RWPE1 (cell line): ENCODE measurements at places on chromosomes 3 and 15.

- no peak for DNase-seq
These were observed 163.1 kb upstream of the GALNT15 start for GRCh38 chr3:16011376-16011775.

DNA sequence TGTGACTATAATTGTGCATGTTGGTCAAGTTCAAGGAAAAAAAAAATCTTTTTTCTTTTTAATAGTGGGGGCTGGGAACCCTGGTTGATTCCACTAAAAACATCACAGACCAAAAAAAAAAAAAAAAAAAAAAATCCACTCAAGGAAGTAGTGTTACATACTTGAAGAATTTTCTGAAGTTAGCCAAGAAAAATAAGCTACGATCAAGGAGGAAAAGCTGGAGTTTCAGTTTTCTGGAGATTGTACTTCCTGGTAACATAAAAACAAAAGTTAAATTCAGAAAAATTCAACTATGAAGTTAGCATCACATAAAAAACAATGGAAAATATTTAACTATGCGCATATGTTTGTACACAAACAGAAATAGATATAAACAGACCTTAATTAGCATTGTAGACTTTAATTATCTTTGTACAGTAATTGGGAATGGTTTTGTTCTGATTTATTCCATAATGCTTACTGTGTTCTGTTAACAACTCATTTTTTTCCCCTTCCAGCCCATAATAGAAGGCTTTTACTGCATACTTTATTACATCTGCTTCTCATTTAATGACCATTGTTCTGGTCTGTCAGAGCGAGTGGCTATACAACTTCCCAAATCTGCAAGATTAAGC lies 194.3 kb downstream of the RORA start:
- no peak for DNase-seq

- DNase-seq: no peak
These were observed 77.2 kb downstream of the CD200R1L start for GRCh38 chr3:112769286-112769978.

DNA sequence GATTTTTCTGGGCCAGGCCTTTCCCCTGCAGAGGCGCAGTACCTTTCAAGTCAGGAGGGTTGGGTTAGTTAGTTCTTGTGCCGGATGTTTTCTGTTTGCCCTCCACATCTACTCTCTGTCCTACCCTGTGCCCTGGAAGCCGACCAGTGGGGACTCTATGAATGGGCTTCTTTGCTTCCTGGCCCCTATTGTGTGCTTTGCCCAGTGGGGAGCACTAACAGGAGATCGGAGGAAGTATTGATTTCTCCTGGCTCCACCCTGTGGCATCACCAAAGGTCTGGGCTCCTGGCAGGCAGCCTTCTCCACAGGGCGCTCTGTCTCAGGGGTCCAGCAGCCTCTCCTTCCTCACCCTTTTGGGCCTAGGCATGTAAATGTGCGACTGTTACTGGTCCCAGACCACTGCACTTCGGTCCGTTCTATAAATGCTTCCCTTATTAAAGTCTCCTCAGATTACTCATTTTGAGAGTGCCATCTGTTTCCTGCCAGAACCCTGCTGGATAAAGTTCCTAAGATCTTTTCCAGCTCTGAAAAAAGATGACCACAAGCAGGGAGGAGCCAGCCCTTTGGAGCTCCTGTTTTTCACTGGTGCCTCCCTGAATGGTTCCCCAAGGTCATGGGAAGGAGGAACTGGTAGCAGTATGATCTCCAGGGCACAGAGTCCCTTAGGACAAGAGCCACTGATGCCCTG lies 44.5 kb downstream of the CTDSPL start:
- DNase-seq: no peak

DNA sequence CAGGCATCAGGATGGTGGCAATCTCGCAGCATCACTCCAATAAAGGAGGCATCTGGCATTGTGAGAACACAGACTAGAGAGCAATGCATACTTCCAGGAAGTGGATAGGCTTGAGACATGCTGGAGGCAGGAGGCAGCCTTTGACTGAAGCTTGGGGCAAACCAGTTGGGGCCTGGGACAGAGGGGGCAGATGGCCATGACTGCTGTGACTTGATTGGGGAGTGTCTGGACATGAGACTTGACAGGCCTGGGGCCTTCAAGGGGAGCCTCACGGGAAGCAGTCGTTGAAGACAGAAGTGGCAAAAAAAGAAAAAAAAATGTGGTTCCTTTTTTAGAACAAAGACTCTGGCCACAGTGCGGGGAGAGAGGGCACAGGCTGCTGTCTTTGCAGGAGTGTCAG lies 44.7 kb upstream of the CHRNA7 start:
- no peak for DNase-seq

DNA sequence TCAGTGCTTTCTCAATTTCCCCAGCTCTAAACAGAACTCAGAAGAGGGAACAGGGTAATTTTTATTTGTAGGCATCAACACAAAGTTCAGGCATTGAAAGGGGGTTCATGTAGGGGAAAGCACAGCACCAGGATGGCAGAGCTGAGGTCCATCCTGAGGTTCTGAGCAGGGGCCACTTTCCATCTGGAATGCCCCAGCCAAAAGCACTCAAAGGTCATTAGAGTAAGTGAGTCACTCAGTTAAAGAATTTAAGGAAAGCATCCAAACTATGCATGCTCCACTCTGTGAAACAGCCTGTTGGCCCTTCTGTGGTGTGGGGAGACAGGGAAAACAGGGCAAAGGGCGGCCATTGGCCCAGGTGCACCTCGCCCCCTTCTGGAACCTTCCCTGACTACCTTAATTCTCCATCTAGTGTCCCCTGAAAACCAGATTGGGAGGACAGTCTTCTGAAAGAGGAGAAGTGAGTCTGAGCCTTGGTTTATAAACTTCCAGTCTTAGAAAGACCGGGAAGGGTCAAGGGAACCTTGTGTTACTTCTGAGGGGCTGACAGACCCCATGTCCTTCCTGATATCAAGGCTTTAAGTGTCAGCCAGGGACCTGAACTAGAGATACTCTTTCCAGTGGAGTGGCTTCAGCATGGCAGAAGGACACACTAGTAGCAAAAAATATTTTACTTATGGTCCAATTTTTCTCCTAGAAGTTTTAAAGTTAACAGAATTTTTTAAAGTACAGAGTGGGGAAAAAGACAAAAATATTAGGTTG lies 133.3 kb downstream of the MYLK start:
- peak; percentile 73 for DNase-seq

GRCh38 chr3:58490860-58491501 lies 915 bp upstream of the KCTD6 start:
- no peak for DNase-seq

DNA sequence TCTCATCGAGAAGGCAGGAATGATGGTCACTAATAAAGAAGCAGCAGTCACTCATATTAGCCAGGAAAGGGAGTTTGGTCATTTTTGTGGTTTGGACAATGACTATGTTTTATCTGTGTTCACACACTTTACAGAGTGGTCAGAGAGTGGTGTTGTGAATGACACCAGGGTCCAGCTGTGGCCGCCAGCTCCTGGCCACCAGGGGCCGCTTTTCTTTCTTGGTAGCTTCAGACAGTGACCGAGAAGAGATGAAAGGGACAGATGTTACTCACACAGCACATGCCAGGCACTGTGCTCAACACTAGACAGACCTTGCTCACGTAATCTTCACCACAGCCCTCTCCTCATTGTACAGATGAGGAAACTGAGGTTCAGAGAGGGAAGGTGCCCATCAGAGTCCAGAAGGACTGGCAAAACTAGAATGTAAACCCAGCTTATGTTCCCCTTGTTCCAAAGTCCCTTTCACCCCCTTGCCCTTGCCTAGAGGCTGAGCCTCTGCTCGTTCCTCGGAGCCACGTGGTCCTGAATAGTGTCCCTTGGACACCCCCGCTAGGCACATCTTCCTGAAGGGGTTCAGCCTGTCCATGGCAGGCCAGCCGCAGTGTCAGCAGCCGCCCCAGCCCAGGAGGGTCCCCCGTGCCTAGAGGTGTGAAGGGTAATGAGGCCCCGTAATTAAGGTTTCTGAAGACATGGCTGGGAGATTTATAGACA lies 55.6 kb downstream of the CYP11A1 start:
- peak; percentile 29 for DNase-seq

DNA sequence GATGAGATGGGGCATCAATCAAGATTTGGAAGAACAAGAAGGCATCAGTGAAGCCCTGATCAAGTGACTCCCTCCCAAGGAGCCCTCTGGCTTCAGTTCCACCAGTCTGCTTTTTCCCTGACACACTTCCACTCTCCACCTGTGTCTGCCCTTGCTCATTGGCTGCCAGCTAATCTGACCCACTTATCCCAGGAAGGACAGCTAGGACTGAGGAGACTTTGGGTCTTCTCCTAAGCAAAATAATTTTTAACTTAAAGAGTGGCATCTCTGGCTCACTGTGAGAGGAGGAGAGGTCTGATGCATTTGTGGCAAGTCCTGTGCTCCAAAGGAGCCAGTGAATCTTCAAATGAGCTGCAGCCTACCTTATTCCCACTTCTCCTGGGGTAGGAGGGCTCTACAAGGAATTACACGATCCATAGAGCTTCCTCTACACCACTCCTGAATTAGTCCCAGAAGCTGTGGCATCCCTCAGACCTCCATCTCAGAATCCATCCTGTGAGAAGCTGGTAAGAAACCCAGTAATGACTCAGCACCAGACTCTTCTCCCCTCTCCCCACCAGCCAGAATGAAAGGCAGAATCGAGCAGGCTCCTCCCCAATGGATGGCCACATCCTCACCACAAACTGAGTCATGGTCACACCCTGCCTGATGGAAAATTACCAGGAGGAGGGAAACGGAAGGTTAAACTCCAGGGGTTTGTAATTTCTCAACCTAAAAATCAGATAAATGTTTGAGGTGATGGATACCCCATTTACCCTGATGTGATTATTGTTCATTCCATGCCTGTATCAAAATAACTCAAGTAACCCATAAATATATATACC lies 6.3 kb upstream of the PKM start:
- peak; percentile 96 for DNase-seq

DNA sequence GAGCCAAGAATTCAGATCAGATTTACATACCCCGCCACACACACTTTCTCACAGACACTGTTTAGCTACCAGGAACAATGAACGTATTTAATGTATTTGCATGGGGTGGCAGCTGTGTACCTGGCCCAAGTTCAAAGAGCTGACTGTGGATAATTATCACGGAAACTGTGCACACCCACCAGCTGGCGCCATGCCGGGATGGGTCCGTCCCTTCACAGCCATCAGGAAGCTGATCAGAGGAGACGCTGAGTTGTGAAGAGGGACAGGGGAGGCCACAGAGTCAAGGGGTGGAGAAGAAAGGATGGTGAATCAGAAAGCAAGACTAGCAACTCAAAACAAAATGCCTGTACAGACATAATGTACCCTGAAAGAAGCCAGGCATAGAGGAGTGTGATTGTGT lies 13.1 kb upstream of the PLA2G4D start:
- DNase-seq: no peak

DNA sequence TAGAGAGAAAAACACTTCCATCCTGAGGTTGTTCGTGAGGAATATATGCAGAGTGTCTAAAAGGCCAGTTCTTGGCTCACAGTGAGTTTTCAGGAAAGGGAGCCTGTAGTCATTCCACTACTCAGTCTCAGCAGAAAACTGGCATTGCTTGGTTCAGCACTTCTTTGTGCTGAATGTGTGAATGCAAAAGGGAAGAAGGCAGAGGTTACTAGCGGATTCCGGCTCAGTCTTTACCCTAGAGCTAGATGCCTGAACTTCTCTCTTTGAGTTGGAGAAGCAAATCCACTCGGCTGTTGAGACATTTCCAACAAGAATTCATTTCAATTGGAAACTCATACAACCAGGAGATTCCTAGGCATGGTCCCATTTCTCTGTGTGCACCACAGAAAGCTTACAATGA lies 23.1 kb upstream of the FRMD4B start:
- DNase-seq: no peak

DNA sequence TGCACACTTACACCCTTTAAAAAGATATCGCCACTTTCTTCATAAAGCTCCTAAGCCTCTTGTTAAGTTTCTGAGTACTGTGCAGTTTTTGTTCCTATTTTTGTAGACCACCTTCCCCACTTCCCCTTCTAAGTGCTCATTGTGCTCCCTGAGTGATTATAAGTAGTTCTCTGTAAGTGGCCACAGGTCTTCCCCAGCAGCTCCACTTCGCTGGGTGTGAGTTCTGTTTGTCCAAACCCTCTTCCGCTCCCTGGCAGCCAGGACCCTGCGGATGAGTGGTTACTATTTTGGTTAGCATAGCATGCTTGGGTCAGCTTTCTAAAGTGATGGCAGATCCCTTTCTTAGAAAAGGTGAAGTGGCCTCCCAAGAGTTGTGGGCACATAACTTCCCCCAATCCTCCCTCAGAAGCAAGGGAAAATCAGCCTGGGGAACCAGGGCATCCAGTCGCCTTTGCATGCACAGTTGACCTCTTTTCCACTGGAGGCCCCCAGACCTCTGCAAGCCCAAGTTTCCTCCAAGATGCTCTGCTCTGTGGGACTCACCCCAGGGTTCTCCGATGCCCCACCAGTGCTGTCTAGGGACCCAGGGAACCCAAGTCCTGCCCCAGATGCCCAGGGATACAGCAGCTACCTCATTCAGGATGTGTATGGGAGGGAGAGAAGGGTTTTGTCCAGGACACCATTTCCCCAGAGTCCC lies 69.6 kb downstream of the ATP10A start:
- DNase-seq: no peak

DNA sequence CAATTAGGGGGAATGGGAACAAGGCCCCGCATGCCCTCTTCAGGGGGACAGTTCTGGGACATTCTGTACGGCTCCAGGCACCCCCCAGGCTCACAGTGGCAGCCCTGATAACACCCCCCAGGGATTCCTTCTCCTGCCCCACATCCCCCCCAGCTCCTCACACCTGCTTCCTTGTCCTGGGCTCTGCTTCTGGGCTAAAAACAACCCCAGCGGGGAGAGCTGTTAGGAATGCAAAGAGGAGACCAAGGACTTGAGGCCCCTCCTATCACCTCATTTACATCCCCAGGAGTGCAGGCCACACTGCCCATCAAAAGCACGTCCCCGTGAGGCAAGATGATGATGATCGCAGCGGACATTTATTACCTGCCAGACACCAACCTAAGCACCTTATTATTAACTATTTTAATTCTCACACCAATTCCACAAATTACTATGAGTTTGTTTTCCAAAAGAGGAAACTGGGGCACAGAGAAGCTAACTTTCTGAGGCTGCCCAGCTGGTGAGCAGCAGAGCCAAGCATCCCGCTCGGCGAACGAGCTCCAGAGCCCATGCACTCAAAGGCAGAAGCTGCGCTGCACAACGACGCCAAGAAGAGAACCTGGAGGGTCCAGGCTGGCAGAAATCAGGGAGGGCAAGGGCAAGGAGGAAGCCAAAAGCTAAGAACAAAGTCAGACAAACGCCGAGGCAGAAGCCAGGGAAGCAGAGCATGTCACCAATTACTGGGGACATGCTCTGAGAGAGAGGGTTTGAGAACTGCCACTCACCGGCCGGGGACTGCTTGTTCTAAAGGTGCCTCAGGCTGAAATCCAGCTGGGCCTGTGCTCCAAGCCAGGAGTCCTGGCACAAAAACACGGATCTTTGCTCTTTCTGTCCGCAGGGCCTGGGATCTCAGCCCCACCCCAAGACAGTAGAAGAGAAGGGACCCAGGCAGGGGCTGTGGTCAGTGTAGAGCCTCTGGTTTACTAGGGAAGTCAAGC lies 76.2 kb upstream of the NSMCE3 start:
- DNase-seq: no peak
